Daoy (cell line): ENCODE measurements at places on chromosomes 7 and 10. TPM values are rescaled to one million over a fixed set of nuclear protein-coding genes. Genes with fewer than 3 reads are reported as not detected.

The CAMK2B gene
- total RNA-seq = 0.06 TPM in 1 of 2 replicates, not detected in the other

The TMEM176A gene
- 0.33 and 2.6 TPM in 2 replicates for total RNA-seq

The CISD1 gene
- total RNA-seq = 32.7 and 42.6 TPM in 2 replicates

The LIPK gene
- not detected in 2 replicates for total RNA-seq

The RNF32 gene
- 1.6 and 3.2 TPM in 2 replicates for total RNA-seq

The SFTPA1 gene
- not detected in 2 replicates for total RNA-seq
